ENCODE measurements at places on chromosomes 4 and X.

GRCh38 chrX:35098419-35098818 lies 155.8 kb downstream of the FAM47B start:
- no peak for DNase-seq
- H3K4me3 ChIP-seq = no peak overlapping the region
- no peaks in the 10 kb centered on the region for H3K27me3 ChIP-seq
- no peak overlapping the region for H3K27ac ChIP-seq

DNA sequence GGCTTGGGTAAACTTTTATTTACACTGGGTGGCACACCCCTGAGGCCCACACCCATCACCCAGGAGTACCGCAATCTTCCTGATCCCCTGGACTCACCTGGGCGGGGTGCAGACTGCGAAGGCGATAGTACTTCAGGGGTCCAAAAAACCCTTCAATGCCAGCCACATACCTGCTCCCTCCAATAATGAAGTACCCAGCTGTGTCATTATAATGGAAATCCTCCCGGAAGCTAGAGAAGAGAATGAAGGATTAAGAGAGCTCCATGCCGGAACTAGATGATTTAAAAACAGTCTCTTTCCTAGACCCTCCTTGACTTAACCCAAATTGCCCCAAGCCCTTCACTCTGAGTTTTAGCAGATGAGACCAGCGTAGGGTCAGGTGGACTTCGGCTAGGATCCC lies 40.9 kb downstream of the SEL1L3 start:
- no peak overlapping the region for H3K27ac ChIP-seq
- H3K4me1 ChIP-seq = peaks cover 3% of the 10 kb centered on the region
- peaks cover 32% of the 10 kb centered on the region for H3K36me3 ChIP-seq
- no peaks in the 10 kb centered on the region for H3K27me3 ChIP-seq

DNA sequence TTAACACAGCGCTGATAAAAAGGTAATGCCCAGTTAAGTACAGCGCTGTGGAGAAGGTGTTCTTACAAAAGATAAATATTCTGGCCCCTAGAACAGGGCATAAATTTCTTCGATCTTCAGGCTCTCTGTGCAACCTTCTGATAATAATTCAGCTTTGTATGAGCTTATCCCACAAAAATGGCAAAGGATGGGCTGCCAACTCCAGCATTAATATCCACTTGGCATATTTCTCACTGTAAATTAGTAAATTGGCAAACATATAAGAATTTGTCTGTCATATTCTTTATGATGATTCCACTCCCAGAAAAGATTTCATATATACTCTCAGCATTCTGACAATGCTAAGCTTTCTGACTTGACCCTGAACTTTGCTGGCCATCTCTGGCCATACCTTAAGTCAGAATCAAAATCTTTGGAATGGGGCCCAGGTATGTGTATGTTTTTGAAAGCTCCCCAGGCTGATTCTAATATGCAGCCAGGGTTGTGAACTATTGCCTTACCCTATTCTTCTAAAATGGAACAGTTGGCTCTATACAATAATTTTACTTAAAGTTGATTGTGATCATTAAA lies 134.8 kb downstream of the FRYL start:
- no peak overlapping the region for H3K4me3 ChIP-seq
- peaks cover 8% of the 10 kb centered on the region for H3K36me3 ChIP-seq
- H3K27me3 ChIP-seq = no peaks in the 10 kb centered on the region
- no peak for DNase-seq

DNA sequence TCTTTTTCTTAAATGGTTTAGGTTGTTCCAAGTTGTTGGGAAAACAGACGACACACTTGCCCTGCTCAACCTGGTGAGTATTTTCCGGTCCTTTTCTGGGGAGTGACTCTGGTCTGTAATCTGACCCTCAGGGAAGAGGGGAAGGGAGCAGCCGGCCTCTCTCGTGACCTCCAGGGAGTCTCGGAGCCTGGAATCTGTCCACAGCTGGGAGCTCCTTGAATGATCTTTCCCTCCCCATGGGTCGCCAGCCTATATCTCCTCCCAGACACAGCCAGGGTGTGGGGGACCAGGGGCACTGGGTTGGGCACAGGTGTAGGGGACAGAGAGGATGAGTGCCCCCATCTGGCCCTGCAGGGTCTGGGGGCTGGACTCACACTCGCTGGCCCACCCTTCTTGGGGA lies 18.9 kb downstream of the TMEM175 start:
- no peaks in the 10 kb centered on the region for H3K36me3 ChIP-seq
- no peaks in the 10 kb centered on the region for H3K4me1 ChIP-seq

DNA sequence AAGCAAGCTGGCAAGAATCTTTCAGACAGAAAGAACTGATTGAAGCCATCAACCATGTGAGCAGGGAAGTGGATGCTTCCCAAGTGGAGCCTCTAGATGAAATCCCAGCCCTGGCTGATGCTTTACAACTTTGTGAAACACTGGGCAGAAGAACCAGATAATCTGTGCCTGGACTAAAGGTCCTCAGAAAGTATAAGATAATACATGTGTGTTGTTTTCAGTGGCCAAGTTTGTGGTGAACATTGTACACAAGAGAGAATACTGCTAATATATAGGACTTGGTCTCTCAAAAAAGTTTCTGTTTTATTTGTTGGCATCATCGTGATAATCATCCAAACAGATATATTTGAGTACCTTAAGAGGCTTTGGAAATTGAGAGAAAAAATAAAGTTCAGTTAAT lies 1367.8 kb upstream of the IGFBP7 start:
- no peaks in the 10 kb centered on the region for H3K4me1 ChIP-seq
- no peak overlapping the region for H3K27ac ChIP-seq
- no peak overlapping the region for H3K4me3 ChIP-seq
- no peaks in the 10 kb centered on the region for H3K27me3 ChIP-seq

DNA sequence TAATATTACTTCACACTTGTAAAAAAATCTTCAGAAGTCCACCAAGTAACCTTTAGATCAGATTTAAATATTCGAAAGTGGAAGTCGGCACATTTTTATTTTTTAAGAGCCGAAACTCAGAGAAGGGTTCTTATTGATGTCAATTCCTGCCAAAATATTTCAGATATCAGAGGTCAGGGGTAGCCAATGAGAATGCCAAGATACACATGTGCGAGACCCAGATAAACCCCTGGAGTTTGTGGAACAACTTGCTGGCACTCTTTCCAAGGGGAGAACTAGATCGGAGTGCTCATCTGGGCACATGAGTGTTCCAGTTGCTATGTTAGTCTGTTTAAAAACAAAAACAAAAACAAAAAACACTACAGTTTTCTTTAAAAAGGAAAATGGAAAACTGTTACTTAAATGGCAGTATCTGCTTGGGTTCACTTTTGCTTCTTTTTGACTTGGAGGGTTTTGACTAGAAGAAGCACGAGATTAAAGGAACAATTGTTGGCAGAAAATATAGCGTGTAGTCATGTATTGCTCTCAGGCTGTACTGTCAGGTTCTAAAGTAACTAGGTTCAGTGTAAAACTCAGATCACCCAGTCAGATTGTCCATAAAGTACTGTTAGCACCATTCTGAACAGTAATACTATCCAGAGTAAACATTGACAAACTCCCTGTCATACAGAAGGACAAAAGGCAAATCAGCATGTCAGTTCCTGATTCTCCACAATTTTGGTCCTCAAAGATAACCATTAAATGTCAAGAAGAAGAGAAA lies 188.0 kb upstream of the PACRGL start:
- no peak for DNase-seq
- H3K27me3 ChIP-seq = no peaks in the 10 kb centered on the region
- H3K4me3 ChIP-seq = no peak overlapping the region

DNA sequence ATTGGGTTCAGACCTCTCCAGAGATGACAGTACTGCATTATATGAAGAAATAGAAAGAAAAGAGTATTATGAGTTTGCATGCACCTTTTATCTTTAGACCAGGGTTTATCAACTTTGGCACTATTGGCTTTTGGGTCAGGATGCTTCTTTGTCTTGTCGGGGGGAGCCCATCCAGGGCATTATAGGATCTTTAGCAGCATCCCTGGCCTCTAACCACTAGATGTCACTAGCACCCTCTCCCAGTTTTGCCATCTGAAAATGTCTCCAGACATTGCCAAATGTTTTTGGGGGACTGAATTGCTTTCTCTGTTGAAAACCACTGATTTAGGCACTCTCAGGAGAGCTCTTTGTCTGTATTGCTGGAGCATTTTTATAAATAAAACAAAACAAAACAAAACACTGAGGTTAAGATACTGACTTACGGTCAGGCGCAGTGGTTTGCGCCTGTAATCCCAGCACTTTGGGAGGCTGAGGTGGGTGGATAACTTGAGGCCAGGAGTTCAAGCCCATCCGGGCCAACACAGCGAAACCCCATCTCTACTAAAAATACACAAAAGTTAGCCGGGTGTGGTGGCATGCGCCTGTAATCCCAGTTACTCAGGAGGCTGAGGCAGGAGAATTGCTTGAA lies 23.6 kb downstream of the CA5B start:
- DNase-seq = peak; percentile 80
- no peak overlapping the region for H3K4me3 ChIP-seq
- H3K4me1 ChIP-seq = peaks cover 16% of the 10 kb centered on the region
- H3K36me3 ChIP-seq = peaks cover 8% of the 10 kb centered on the region

GRCh38 chr4:183878251-183878970 lies 26.7 kb upstream of the STOX2 start:
- no peak overlapping the region for H3K4me3 ChIP-seq
- H3K36me3 ChIP-seq = no peaks in the 10 kb centered on the region
- H3K27me3 ChIP-seq = peaks cover 6% of the 10 kb centered on the region

- DNase-seq = no peak
- H3K27ac ChIP-seq = no peak overlapping the region
- no peaks in the 10 kb centered on the region for H3K36me3 ChIP-seq
Observed at GRCh38 chr4:6364581-6364980, 94.9 kb downstream of the WFS1 start.

DNA sequence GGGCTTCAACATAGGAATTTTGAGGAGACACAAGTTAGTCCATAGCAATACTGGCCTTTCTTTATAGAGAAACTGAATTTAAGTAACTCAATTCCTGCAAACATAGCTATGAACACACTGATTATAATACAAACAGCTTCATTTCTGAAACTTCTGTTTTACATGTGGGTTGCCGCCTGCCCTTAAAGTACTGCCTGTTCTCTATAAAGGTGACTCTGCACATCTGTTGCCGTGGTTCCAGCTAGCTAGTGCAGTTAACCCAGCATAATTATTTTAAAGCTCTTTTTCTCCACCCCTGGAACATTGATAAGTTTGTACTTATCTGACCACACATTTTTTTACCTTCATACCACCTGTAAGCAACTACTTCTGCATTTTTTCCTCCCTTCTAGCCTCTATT lies 177.6 kb downstream of the NWD2 start:
- peaks cover 14% of the 10 kb centered on the region for H3K27me3 ChIP-seq
- H3K36me3 ChIP-seq = no peaks in the 10 kb centered on the region
- H3K27ac ChIP-seq = no peak overlapping the region
- no peak overlapping the region for H3K4me3 ChIP-seq
- no peak for DNase-seq
- H3K4me1 ChIP-seq = no peaks in the 10 kb centered on the region

DNA sequence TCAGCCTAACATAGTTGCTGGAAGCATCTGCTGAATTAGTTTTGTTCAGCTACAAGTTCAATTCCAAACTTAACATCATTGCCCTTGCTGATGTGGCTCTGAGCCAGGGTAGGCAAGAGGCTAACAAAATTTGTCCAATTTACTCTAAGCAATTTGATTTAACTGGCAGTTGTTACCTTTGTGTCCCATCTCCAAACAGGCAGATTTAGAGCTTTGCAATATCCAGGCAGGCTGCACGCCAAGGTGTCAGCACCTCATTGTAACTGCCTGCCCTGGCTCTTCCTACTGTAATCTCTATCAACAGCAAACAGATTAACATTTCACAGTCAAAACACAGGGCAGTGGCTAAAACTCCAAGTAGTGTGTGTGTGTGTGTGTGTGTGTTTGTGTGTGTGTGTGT lies 2070.6 kb downstream of the PCDH7 start:
- no peak overlapping the region for H3K27ac ChIP-seq
- no peak for DNase-seq
- H3K4me3 ChIP-seq = no peak overlapping the region
- H3K36me3 ChIP-seq = no peaks in the 10 kb centered on the region
- H3K4me1 ChIP-seq = no peaks in the 10 kb centered on the region
- H3K27me3 ChIP-seq = no peaks in the 10 kb centered on the region

DNA sequence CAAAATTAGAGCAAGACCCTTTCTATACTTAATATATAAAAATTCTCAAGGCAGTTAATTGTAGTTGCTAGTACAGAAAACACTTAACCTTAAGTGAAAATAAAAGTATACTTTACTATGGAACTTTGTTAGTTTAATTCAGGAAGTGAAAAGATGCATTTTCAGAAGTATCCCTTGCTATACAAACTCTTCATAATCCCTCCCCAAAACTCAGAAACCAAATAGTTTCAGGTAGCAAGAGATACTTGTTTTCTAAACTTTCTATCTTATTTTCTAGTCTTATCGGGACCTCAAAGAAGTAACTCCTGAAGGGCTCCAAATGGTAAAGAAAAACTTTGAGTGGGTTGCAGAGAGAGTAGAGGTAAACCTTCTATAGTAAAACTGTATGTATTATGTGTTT lies 14.3 kb downstream of the PAICS start:
- H3K27me3 ChIP-seq = no peaks in the 10 kb centered on the region
- peaks cover 82% of the 10 kb centered on the region for H3K36me3 ChIP-seq
- no peak for DNase-seq
- no peak overlapping the region for H3K4me3 ChIP-seq
- peaks cover 14% of the 10 kb centered on the region for H3K4me1 ChIP-seq
- no peak overlapping the region for H3K27ac ChIP-seq

- no peak overlapping the region for H3K4me3 ChIP-seq
- no peak for DNase-seq
- H3K36me3 ChIP-seq = no peaks in the 10 kb centered on the region
- no peaks in the 10 kb centered on the region for H3K4me1 ChIP-seq
- no peak overlapping the region for H3K27ac ChIP-seq
Observed at GRCh38 chr4:147318586-147318985, 162.3 kb upstream of the EDNRA start.

GRCh38 chrX:15737190-15737958 lies 696 bp upstream of the CA5B start:
- peak overlapping the region; percentile 76 for H3K27ac ChIP-seq
- peaks cover 7% of the 10 kb centered on the region for H3K36me3 ChIP-seq
- no peak for DNase-seq
- peak overlapping the region; percentile 90 for H3K4me3 ChIP-seq
- H3K4me1 ChIP-seq = peaks cover 21% of the 10 kb centered on the region
- H3K27me3 ChIP-seq = no peaks in the 10 kb centered on the region

GRCh38 chrX:19725641-19726040 lies 161.8 kb downstream of the SH3KBP1 start:
- H3K36me3 ChIP-seq = peaks cover 8% of the 10 kb centered on the region
- peak; percentile 65 for DNase-seq
- H3K27me3 ChIP-seq = no peaks in the 10 kb centered on the region
- H3K4me1 ChIP-seq = peaks cover 44% of the 10 kb centered on the region
- H3K27ac ChIP-seq = peak overlapping the region; percentile 87

DNA sequence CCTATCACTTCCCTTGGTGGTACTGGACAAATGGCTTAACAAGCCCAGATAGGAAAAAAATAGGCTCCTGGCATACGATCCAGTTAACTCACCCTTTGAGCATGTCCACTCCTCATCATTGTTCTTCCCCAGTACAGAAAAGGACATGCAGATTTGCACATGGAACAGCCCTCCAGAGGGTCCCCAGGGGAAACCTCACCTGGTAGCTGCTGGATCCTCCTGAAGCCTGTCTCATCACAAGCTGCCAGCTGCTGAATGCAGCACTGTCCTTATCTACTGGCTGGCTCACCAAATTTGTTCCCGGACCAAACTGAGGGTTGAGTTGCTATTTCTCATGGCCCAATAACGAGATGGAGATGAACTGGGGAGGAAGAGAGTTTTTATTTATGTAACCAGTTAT lies 49.4 kb downstream of the SERTM2 start:
- H3K36me3 ChIP-seq = no peaks in the 10 kb centered on the region
- no peak overlapping the region for H3K27ac ChIP-seq
- no peak for DNase-seq
- no peaks in the 10 kb centered on the region for H3K4me1 ChIP-seq
- H3K27me3 ChIP-seq = no peaks in the 10 kb centered on the region

- no peak overlapping the region for H3K27ac ChIP-seq
- H3K4me3 ChIP-seq = no peak overlapping the region
- no peak for DNase-seq
Observed at GRCh38 chr4:72077346-72077745, 45.5 kb downstream of the NPFFR2 start.
